AG04449 (cell line): ENCODE measurements at places on chromosomes 7 and 10.

DNA sequence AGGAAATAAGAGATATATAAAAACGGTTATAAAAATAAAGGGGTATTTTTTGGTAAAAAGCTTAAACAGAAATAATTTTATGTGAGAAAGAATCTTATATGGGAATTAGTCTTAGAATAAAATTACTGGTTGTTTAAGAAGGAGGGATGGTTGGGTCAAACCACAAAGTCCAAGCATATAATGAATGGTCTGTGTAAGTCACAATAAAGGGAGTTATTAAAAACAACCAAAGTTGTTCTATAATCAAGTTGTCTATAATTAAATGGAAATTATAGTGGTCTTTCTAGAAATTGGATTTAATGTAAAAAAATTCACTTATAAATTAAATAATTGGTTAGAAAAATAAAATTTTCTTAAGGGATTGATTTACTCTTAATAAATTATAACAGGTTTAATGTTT is 304.8 kb downstream of the POM121L12 start:
- no peak for DNase-seq

DNA sequence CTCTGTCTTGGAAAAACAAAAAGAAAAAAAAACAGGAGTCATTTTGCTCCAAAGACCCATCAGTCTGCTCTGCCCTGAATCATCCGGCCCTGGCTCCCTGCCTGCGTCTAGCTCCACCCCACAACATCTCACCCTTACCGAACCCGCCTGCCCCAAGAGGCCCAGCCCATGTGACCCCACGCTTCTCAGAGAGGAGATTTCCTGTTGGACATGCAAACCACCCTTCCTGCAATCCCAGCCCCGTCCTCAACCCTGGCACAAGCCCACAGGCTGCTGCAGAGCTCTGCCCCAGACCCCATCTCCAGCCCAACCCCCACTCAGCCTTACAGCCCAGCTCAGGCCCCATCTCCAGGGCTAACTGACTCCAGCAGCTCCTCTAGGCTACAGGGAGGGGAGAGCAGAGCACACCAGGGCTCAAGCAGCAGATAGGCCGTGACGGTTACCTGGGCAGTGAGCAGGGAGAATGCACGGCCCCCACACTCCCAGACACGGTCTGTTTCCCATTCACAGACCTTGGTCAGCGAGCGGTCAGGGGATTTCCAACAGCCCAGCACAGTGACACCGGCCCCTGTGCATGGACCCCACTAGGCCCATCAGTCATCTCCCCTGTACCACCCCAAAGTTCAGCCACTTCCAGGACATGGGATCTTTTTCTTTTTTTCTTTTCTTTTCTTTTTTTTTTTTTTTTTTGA is 69.9 kb upstream of the GTF2I start:
- peak; percentile 31 for DNase-seq

- no peak for DNase-seq
These were observed 96.4 kb downstream of the SLIT1 start for GRCh38 chr10:97089209-97089870.

- DNase-seq: no peak
These were observed 48.6 kb downstream of the DGKI start for GRCh38 chr7:137798073-137798763.

DNA sequence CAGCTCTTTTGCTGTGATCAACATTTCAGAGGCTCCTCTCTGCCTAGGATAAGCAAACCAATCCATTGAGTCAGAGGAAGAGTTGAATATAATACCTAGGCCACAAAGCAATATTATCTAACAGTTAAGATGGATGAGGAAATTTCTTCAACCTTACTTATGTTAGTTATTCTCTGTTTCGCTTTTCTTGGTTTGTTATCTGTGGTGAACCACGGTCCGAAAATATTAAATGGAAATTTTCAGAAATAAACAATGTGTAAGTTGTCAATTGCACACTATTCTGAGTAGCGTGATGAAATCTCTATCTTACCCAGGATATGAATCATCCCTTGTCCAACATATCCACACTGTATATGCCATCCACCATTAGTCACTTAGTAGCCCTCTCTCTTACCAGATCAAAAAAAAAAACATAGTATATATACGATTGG is 1.5 kb upstream of the HTR7 start:
- no peak for DNase-seq

GRCh38 chr10:43044961-43045621 is 31.8 kb upstream of the RET start:
- no peak for DNase-seq
